ENCODE measurements at places on chromosomes 13 and 19.

- DNase-seq: no peak
These were observed 104.1 kb upstream of the ZNF507 start for GRCh38 chr19:32241306-32241705.

- DNase-seq: no peak
These were observed 222.5 kb downstream of the OXGR1 start for GRCh38 chr13:96771486-96772367.

DNA sequence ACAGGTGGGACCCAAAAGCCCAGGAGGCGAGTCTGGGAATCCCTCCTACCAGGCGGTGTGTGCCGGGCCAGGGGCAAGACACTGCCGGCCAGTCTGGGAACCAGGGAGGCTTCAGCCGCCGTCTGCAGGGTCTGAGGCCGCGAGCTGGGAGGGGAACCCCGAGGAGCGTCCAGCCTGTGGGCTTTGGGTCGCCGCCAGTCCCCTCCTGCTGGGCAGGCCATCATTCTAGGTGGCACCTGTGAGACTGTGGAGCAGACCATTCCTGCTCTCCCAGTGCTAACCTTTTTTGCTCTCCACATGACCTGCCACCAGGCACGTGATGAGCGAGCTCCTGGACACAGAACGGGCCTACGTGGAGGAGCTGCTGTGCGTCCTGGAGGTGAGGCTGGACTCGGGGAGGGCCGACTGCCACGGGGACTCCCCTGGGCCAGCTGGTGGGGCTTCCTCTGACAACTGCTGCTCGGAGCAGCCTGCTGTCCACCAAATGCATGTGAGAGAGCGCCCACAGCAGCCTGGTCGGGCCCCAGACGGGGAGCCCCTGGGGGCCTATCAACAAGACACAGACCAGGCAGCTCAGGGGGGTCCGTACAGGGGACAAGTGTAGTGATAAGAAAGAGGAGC is 24.6 kb upstream of the F7 start:
- DNase-seq: no peak

DNA sequence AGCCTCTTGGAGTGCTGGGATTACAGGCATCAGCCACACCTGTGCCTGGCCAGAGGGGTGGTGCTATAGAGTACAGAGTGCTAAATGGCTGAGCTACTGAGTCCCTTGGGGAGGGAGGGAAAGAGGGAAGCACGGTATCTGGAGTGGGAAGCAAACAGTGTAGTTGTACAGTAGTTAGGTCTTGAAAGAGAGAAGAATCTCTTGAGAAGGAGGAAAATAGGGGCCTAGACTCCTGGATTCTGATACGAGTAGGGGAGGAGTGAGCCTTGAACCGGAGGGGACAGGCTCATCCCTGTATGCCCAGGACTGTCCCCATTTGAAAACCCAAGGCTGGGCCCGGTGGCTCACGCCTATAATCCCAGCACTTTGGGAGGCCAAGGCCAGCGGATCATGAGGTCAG is 5.1 kb downstream of the MYADM start:
- no peak for DNase-seq

- DNase-seq: no peak
These were observed 158.0 kb downstream of the TM9SF2 start for GRCh38 chr13:99659226-99659625.

DNA sequence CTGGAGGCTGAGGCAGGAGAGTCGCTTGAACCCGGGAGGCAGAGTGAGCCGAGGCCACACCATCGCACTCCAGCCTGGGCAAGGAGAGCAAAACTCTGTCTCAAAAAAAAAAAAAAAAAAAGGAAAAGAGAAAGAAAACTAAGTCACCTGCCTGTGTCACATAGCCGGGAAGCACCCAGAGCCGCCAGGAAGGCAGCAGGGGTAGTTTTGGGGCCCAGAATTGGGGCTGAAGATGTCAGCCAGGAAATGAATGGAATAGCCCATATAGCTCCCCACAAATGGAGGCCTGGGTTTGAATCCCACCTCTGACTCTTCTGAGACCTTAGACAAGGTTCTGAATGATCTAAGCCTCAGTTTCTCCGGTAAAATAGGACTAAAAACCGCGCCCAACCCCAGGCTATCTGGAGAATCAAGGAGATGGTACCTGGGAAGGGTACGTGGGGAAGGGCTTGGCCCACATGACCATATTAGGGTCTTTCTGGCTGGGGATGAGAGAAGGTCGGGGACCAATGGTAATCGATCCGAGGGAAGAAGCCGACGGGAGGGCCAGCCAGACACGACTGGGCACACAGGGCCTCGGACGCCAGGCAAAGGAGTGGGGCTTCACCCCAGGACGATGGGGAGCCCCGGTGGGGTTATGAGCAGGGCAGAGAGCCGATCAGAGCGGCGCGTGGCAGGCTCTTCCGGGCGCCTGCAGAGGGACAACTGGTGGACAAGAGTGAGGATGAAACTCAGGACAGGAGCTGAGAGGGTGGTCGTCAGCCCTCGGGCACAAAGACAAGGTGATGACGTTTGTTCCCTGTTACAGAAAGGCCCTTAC is 14.4 kb downstream of the CCDC124 start:
- peak; percentile 48 for DNase-seq

DNA sequence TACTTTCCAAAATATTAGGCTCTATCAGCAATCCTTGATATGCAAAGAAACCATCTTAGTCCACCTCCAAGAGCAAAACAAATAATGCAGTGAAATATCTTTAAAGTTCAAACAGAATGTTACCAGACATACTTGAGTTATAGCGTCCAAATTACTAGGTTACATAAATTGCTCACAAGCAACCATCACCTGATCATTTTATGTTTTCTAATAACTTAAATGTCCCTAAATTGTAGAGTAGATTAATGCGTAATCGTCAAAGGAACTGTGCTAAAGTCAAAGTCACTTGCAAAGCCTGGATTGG is 350.6 kb upstream of the ARGLU1 start:
- no peak for DNase-seq

DNA sequence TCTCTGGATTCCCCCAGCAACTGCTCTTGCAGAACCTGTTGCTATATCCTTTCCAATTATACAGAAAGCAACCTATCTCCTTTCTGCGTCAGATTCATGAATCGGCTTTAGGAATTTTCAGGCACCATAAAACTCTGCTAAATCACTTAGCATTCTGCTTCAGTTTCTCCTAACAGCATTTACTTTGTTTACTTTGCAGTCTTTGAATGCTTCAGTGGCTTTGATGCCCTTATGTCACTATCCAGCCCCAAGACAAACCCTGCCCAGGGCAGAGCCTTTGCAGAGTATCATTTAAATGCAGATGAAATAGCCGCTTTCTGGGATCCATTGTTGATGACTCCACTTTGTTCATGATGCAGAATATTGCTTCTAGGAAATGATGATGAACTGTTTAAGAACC is 43.1 kb downstream of the SLITRK1 start:
- no peak for DNase-seq

DNA sequence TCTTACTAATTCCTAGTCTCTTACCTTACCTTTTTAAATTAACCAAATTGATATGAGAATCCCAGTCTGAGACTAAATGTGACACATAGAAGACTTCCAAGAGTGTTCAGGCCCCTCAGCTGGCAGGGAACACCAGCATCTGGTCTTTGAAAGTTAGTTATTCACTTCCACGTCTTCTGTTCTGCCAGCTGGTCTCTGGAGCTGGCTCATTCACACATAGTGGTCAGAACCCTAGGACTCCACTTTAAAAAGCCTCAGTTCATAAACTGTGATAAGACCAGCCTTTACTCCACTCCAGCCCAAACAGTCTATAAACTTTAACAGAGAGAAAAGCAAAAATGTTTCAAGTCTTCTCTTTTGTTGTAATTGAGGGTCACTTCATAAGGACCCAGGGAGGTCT is 263.0 kb downstream of the DCT start:
- DNase-seq: no peak

GRCh38 chr19:12880551-12881171 is 588 bp downstream of the DNASE2 start:
- no peak for DNase-seq

DNA sequence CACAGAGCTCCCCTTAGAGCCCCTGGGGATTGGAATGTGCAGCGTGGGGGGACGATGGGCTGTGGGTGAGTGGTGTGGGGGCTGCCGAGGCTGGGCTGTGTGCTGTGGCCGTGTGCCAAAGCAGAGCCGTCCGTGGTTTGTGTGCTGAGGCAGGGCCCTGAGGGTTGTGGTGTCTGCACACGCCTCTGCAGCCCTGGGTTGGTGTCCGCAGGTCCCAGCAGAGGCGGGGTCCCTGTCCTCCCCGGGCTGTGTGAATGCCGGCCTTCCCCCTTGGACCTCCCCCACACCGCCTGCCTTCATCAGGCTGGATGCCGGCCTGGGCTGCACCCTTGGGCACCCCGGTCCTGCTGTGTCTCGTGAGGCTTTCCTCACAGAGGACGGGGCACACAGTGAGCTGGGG is 26.1 kb downstream of the DOT1L start:
- DNase-seq: no peak

GRCh38 chr19:5542665-5543064 is 25.1 kb downstream of the TINCR start:
- no peak for DNase-seq

- DNase-seq: peak; percentile 22
These were observed 19.6 kb upstream of the B3GNT3 start for GRCh38 chr19:17775245-17775927.

DNA sequence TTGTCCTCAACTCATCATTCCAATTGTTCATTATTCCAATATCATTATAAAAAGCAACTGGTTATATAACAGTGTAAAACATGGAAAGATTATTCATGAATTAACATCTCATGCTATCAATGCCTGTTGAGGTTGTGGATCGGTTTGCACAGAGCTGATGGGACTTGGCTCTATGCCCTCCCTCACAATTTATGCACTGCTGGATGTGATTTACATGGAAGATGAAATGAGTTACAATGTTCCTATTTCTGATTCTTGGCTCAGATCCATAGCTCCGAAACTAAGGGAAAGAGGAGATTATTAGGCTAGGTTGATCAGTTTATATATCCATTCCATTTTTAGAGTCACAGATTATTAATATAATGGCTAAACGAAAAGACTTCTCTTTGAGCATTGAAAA is 38.6 kb downstream of the SCEL start:
- DNase-seq: no peak

DNA sequence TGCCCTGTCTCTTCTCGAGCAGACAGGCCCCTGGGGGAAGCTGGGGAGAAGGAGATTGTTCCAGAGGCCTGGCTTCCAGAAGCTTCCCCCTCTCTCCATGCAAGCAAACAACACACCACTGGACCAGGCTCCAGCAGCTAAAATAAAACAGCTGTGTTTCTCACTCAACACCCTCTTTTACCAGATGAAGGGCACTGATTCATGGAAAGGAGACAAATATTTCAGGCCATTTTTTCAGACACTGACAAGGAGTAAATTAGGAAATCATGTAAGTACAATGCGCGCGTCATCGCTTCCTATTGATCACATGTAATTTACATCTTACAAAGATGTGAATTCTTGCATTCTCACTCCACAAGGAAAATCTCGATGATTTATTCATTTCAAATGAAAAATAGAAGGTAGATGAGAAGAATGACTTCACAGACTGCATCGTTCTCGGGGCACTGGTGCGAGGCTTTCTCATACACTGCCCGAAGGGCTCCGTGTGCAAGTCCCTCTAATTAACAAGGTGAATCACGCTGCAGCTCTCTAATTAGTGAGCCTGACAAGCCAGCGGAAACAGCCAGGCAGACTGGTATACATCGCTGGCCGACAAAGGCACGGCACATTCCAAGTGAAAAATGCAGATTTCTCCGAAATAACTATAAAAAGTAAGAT is 153.6 kb downstream of the KCTD15 start:
- no peak for DNase-seq

- no peak for DNase-seq
These were observed 4.9 kb downstream of the HRC start for GRCh38 chr19:49150106-49150943.

DNA sequence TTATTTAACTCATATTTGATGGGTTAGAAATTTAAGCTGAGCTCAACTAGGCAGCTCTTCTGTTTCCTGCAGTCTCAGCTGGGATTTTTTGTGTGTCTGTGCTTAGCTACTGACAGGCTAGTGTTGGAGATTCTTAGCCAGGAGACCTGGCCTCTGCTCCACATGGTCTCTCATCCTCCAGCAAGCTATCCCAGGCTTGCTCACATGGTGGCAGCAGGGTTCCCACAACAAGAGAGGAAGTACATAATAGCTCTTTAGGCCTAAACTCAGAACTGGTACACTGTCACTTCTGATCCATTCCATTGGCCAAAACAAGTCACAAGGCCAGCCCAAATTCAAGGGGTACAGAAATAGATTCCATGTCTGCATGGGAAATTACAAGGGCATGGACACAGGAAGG is 406.2 kb downstream of the SUCLA2 start:
- no peak for DNase-seq

DNA sequence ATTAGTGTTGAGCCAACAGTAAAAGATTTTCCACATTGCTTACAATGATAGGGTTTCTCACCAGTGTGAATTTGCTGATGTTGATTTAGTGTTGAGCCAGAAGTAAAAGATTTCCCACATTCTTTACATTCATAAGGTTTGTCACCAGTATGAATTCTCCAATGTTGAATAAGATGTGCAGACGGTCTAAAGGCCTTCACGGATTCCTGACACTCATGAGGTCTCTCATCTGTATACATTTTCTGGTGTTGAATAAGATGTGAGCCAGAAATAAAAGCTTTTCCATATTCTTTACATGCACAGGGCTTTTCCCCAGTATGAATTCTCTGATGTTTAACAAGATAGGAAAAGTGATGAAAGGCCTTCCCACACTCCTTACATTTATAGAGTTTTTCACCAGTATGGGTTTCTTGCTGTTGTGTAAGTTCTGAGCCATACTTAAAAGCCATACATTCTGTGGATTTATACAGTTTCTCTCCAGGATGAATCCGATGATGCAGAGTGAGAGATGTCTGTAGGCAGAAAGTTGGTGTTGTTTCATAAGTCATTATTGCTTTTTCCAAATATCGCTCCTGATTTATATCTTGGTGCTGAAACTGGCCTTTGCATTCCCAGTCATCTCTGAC is 22.4 kb downstream of the ZNF850 start:
- no peak for DNase-seq

DNA sequence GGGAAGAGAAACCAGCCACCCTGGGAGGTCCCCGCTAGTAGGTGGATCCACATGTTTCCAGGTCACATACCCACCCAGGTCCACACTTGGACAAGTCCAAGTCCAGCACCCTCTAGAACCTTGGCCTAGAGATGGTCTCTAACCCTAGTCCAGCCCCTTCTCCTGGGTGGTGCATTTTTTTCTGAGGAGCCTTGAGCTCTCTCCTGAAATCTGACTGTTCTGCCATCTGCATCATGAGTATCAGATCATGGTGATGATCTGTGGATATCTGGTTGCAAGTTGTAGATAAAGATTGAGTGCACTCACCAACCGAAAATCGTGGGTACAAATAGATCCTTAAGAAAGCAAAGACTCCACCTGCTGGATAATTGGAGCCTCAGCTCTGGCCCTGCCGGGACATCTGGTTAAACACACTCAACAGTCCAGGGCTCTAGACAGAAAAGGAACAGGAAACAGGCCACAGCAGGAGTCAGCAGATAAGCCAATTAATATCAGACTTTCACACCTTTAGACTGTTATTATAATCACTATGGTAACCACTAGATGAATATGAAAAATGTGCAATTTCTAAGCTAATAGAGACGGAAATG is 41.1 kb downstream of the GPR12 start:
- no peak for DNase-seq

- DNase-seq: no peak
These were observed 311.3 kb downstream of the ATP8A2 start for GRCh38 chr13:25683056-25683455.

GRCh38 chr13:113982296-113982661 is 8.4 kb upstream of the C13orf46 start:
- no peak for DNase-seq
